ENCODE measurements at places on chromosomes 3 and 15. TPM values are rescaled to one million over a fixed set of nuclear protein-coding genes. Genes with fewer than 3 reads are reported as not detected.

DNA sequence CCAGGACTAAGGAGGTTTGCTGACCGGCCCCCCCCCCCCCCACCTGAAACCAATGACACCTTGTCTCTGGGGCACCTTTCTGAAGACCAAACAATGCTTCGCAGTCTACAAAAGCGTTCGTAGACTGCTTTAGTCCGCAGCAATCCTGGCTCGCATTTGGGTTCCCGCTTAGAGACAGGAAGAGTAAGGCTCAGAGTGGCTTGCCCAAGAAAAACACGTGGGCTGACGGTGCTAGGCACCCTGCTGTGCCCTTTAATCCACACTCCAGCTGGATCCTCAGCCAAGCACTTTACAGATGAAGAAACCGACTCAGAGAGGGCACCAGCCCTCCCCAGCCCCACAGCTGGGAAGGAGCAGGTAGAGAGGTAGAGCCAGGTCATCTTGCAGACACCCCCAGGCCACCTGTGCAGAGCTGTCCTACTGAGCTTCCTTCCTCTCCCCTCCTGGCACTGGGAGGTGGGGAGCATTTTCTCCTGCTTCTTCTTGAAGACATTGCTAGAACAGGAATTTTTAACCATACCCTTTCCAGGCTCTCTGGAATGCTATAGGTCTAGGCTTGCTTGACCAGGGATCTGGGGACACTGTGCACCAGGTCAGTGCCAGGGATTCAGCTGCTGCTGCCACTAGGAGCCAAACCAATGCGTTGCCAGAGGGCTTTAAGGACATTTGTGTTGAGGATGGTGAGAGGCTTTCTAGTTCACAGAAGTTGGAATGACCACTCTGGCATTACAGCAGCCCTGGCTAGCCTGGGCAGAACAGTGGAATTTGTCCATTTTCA, 1.0 kb upstream of the KLF15 start:
- DNase-seq = no peak

- no peak for DNase-seq
These were observed 51.8 kb downstream of the MITF start for GRCh38 chr3:69791106-69791505.

Gene SNUPN
- 41.9 TPM for total RNA-seq

Gene CYP1A1
- 2.9 TPM for total RNA-seq

Gene BCHE
- total RNA-seq = not detected

Gene GPR149
- not detected for total RNA-seq

GRCh38 chr15:42499858-42500609, 4.6 kb downstream of the SNAP23 start:
- no peak for DNase-seq

Gene HGD
- total RNA-seq = 0.10 TPM

GRCh38 chr3:149881879-149882278, 68.9 kb downstream of the RNF13 start:
- no peak for DNase-seq

Gene EAF1
- 30.6 TPM for total RNA-seq

GRCh38 chr15:55334997-55335396, 16.0 kb downstream of the PIGB start:
- no peak for DNase-seq

DNA sequence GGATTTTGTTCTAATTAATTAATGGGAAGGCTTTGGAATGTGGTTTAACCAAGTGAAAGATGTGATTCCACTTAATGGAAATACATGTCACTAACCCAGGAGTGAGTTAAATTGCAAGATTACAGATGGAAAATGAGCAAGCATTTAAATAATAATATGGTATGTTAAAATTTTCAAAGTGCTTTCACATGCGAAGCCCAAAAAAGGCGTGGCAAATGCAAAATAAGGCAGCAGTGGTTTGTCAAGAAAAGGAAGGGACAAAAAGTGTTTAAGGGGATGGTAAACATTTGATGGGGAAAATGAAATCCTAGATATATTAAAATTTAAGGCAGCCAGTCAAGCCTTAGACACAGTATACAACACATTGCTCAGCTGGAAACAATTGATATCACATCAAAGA, 2.9 kb downstream of the TICRR start:
- DNase-seq = no peak

Data from activated CD4-positive, alpha-beta T cell treated with anti-CD3 and anti-CD28 coated beads, Interleukin-2, amount 10 ng/mL, durations not matched to agents 7 days and 5 days (primary cell).